CD8-positive, alpha-beta memory T cell (primary cell): ENCODE measurements at places on chromosomes 7 and 10. TPM values are rescaled to one million over a fixed set of nuclear protein-coding genes. Genes with fewer than 3 reads are reported as not detected.

Gene SFTPA1
- not detected for total RNA-seq

Gene CNNM1
- total RNA-seq: 0.11 TPM

Gene GATA3
- 48.9 TPM for total RNA-seq

Gene ATOH7
- total RNA-seq: not detected

Gene ACSL5
- total RNA-seq: 53.3 TPM

Gene OR2A5
- total RNA-seq: not detected

Gene FAM24B
- total RNA-seq: 11.7 TPM

Gene PTPRN2
- 0.33 TPM for total RNA-seq

Gene WDR37
- 15.8 TPM for total RNA-seq

Gene DRGX
- total RNA-seq: not detected

DNA sequence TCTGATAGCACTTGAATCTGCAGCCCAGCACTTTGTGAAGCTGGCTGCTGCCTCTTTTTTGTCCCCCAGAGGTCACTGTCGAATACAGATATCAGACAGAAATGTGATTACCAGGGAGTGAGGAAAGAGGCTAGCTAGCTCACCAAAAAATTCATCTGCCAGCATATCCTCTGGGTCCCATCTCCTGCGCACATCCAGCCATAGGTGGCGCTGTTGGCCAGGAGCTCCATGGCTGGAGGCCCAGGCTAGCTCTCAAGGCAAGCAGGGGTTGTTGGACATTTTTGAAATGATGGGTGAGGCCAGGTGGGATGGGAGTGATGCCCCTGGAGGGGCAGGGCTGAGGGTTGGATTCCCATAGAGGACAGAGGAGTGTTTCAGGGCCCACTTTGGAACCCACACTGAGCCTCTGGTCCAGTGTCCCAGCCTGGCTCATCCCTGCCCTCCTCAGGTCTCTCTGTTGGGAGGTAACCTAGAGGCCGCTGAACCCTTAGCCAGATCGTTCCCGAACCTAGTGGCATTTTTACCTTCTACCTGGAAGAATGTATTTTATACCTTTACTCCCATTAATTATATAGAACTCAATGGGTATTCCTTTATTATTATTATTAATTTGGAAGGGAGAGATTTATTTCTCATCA lies 14.8 kb downstream of the DPCD start:
- no peaks in the 10 kb centered on the region for H3K27me3 ChIP-seq
- H3K4me3 ChIP-seq: no peak overlapping the region
- no peaks in the 10 kb centered on the region for H3K36me3 ChIP-seq
- peak; percentile 60 for DNase-seq

- DNase-seq: no peak
- H3K36me3 ChIP-seq: no peaks in the 10 kb centered on the region
- no peak overlapping the region for H3K4me3 ChIP-seq
- H3K4me1 ChIP-seq: no peaks in the 10 kb centered on the region
Measured at GRCh38 chr10:67864607-67865371, 19.7 kb upstream of the SIRT1 start.

GRCh38 chr10:117339578-117339977 lies 35.7 kb downstream of the PDZD8 start:
- DNase-seq: no peak
- H3K27me3 ChIP-seq: no peaks in the 10 kb centered on the region
- H3K4me1 ChIP-seq: no peaks in the 10 kb centered on the region
- no peaks in the 10 kb centered on the region for H3K36me3 ChIP-seq

GRCh38 chr10:130208807-130209206 lies 72.6 kb downstream of the GLRX3 start:
- H3K4me3 ChIP-seq: no peak overlapping the region
- H3K4me1 ChIP-seq: no peaks in the 10 kb centered on the region
- H3K27ac ChIP-seq: no peak overlapping the region

GRCh38 chr10:70830164-70830563 lies 14.4 kb downstream of the SGPL1 start:
- H3K27me3 ChIP-seq: no peaks in the 10 kb centered on the region
- no peaks in the 10 kb centered on the region for H3K36me3 ChIP-seq

- H3K27me3 ChIP-seq: no peaks in the 10 kb centered on the region
- no peak for DNase-seq
- H3K36me3 ChIP-seq: no peaks in the 10 kb centered on the region
- H3K4me1 ChIP-seq: no peaks in the 10 kb centered on the region
- H3K27ac ChIP-seq: no peak overlapping the region
- no peak overlapping the region for H3K4me3 ChIP-seq
Measured at GRCh38 chr7:146660839-146661238, 544.2 kb downstream of the CNTNAP2 start.

- H3K4me1 ChIP-seq: no peaks in the 10 kb centered on the region
- DNase-seq: no peak
- H3K36me3 ChIP-seq: no peaks in the 10 kb centered on the region
- H3K27ac ChIP-seq: no peak overlapping the region
- H3K4me3 ChIP-seq: no peak overlapping the region
Measured at GRCh38 chr7:40493609-40494051, 358.8 kb downstream of the SUGCT start.

GRCh38 chr7:153496257-153496656 lies 555.9 kb upstream of the DPP6 start:
- no peak for DNase-seq
- H3K4me1 ChIP-seq: no peaks in the 10 kb centered on the region
- no peaks in the 10 kb centered on the region for H3K36me3 ChIP-seq
- H3K27ac ChIP-seq: no peak overlapping the region

DNA sequence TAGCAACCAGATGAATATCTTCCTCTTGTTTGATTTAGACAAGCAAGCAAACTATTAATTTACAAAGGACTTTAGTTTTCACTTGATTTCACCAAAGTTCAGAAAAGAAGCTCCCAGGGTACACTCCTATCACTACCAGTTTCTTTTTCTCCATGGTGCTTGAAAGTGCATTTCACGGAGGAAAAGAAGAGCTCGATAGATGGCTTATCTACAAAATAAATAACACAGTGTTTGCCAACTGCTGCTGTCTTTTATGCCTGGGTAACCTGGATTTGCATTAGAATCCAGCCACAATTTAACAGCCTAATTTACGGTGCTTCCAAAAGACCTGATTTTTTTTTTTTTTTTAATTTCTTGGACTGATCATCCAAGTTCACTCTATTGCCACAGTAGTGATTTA lies 275.7 kb downstream of the GPR37 start:
- no peaks in the 10 kb centered on the region for H3K36me3 ChIP-seq
- H3K27ac ChIP-seq: no peak overlapping the region
- H3K4me3 ChIP-seq: no peak overlapping the region
- no peaks in the 10 kb centered on the region for H3K27me3 ChIP-seq
- H3K4me1 ChIP-seq: no peaks in the 10 kb centered on the region

GRCh38 chr10:132443983-132444876 lies 47.2 kb downstream of the PWWP2B start:
- DNase-seq: no peak
- H3K4me1 ChIP-seq: peaks cover 43% of the 10 kb centered on the region
- no peak overlapping the region for H3K4me3 ChIP-seq
- no peak overlapping the region for H3K27ac ChIP-seq
- H3K27me3 ChIP-seq: no peaks in the 10 kb centered on the region
- H3K36me3 ChIP-seq: no peaks in the 10 kb centered on the region

GRCh38 chr10:21516242-21517131 lies 9.0 kb downstream of the SKIDA1 start:
- peaks cover 81% of the 10 kb centered on the region for H3K27me3 ChIP-seq
- peak; percentile 42 for DNase-seq
- no peaks in the 10 kb centered on the region for H3K36me3 ChIP-seq
- H3K4me3 ChIP-seq: peak overlapping the region; percentile 51
